IMR-90 (cell line): ENCODE measurements at places on chromosomes 16 and 17.

- no peak for DNase-seq
These were observed 579 bp upstream of the CYBA start for GRCh38 chr16:88651276-88651988.

- DNase-seq = no peak
These were observed 1114.2 kb upstream of the GOT2 start for GRCh38 chr16:59848296-59848695.

- peak; percentile 39 for DNase-seq
These were observed 17.3 kb downstream of the CARD14 start for GRCh38 chr17:80187090-80187489.

DNA sequence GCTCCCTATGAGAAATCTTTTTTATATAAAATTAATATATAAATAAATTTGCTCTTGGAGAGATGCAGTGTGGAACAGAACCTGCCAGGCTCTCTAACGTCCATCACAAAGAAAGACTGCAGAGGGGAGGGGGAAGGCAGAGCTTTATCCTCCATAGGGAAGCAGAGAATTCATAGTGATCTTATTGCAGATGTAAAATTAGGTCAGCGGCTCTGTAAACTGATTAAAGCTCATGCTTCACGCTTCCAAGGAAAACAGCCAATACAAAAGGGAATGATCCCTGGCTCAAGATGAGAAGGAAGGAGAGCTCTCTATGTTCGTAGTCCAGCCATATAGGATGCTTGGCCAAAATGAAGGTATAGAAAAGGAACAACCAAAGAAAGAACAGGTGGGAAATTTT, 532.3 kb upstream of the PSMD7 start:
- no peak for DNase-seq

- no peak for DNase-seq
These were observed 9.3 kb downstream of the FBXO31 start for GRCh38 chr16:87374313-87374712.

GRCh38 chr16:57757883-57758282, 22.3 kb downstream of the KATNB1 start:
- DNase-seq = no peak

DNA sequence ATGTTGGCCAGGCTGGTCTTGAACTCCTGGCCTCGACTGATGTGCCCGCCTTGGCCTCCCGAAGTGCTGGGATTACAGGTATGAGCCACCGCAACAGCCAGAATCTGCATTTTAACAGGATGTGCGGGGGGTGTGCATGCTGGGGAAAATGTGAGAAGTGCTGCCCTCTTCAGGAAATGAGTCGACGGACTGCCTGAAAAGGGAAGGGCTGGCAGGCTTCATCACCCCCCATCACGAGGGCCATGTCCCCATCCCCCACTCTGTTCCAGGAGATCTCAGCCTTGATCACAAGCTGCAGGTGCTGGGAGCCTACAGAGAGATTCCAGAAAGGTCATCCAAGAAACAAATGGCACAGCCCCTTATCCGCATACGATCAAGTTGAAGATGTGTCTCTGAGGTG, 195.3 kb upstream of the RPL38 start:
- DNase-seq = no peak

- DNase-seq = no peak
These were observed 20.2 kb downstream of the FBXO39 start for GRCh38 chr17:6796017-6796886.

- no peak for DNase-seq
These were observed 325.8 kb upstream of the CCL2 start for GRCh38 chr17:33929181-33929724.

- DNase-seq = no peak
These were observed 9.5 kb downstream of the AIPL1 start for GRCh38 chr17:6425407-6425806.

- DNase-seq = no peak
These were observed 473.2 kb upstream of the SALL1 start for GRCh38 chr16:51624080-51624775.

DNA sequence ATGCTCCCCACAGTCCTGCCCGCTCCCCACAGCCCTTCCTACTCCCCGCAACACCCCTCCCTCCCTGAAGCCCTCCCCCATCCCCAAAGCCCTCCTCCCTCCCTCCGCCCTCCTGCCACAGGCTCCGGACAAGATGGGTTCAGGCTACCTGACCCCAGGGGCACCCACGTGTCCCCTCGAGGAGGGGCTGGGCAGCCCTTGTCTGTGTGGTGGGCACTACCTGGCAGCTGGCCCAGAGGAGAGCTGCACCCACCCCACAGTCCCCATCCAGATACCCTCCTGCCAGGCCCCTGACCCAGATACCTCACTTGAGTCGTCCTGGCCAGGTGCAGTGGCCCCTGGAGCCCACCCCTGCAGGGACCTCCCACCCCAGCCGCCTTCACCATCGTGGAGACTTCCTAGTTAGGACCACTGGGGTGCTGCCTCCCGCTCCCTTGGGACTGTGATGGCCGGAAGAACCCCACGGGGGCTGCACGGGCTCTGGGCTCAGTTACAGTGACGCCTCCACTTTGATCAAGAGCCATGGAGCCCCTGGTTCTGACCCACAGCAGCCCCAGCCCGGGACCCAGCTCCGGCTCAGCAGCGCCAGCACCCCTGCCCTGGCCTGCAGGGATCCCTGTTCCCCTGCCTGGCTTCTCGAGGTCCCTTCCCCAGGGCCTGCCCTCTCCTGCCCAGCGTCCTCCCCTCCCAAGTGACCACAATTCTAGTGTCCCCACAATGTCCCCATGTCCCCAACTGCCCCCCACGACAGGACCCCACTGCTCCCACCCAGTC, 806 bp downstream of the PERCC1 start:
- DNase-seq = no peak

GRCh38 chr17:5557990-5558389, 26.3 kb downstream of the NLRP1 start:
- no peak for DNase-seq

GRCh38 chr17:33939959-33940358, 315.1 kb upstream of the CCL2 start:
- no peak for DNase-seq

- DNase-seq = no peak
These were observed 42.1 kb downstream of the ABHD15 start for GRCh38 chr17:29524692-29525091.

- peak; percentile 34 for DNase-seq
These were observed 19.8 kb upstream of the CMIP start for GRCh38 chr16:81424771-81425170.

DNA sequence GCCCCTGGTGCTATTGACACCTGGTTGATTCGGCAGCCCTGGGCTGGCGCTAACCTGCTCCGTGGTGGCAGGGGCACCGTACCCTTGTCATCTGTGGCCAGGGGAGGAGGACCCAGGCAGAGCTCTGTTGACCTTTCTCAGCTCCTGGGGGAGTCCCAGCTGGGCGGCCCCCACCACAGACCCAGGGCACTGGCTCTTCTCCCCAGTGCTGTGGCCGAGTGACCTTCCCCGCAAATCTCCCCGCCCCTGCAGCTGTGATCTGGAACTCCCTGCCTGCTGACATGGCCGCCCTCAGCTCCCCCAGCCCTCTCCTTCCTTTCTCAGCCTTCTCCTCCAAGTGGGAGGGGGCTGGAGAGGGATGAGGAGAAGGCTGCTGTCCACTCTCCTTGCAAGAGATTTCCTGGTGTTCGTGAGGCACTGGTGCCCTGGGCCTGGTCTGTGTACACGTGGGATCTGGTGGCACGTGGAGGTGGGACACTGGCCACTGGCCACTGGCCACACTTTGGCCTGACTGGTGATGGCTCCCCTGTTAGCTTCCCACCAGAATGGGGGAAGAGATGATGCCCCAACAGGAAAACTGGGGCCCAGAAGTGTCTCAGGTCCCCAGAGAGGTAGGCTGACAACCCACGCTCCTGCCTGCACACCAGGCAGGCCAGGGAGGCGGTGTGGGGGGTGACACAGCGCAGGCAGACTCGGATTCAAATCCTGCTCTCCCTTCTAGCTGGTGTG, 8.2 kb downstream of the FMNL1 start:
- no peak for DNase-seq

GRCh38 chr17:50944054-50944901, 78.1 kb upstream of the TOB1 start:
- peak; percentile 19 for DNase-seq

- no peak for DNase-seq
These were observed at the start of gene TMC6 for GRCh38 chr17:78128551-78129350. TSS of gene TMC6 (minus strand) at chr17:78128755. CDS start at chr17:78126832, 1,923 bp downstream.

GRCh38 chr17:34822007-34822739, 139.1 kb downstream of the CCT6B start:
- DNase-seq = no peak

DNA sequence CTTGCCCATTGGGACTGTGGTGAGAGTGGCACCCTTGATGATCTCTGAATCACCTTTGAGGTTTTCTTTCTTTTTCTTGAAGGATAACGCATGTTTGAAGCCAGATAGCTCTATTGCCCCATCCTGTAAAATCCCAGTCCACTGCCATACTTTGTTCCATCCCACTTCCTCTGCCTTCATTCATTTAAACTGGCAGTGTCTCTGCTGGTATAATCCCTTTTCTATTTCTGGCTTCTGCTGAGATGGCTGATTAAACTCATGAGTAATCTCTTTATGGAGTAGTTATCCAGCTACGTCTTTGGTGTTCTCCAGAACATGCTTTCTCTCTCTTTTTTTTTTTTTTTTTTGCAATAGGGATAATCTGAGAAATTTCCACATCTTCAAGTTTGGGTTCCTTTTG, 656.5 kb upstream of the SALL1 start:
- no peak for DNase-seq

- no peak for DNase-seq
These were observed 152.7 kb upstream of the NOL11 start for GRCh38 chr17:67565068-67565467.

DNA sequence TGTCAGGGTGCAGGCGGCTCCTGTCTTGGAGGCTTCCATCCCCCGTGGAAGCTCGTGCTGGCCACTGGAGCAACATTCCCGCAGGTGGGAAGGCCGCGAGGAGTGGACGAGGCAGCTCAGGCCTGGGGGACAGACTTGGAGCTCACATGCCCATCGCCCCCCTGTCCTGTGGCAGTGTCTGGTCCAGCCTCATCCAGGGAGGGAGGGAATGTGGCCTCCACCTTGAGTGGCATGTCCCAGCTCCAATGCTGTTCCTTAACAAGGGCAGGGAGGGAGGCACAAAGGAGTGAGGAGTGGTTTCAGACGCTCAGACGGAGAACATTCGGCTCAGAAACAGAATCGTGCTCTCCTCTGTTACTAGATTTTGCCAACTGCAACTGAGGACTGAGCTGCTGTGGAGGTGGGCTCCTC, 159.4 kb upstream of the CHMP6 start:
- peak; percentile 88 for DNase-seq

DNA sequence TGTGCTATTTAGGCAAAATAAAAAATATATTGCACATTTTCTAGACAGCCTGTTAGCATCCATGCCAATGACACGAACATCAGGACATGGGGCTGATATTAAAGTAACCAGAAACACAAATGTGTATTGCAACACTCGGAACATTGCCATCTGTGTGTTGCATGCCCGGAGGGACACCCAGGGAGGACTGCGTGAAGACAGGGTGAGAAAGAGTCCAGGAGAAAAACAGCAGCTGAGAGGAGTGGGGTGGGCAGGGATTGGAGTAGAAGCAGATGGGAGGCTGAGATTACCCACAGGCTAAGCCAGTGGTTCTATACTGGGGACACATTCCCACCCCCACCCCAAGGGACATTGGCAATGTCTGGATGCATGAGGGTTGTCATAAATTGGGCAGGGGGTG, 114.8 kb downstream of the GRIN2A start:
- no peak for DNase-seq

DNA sequence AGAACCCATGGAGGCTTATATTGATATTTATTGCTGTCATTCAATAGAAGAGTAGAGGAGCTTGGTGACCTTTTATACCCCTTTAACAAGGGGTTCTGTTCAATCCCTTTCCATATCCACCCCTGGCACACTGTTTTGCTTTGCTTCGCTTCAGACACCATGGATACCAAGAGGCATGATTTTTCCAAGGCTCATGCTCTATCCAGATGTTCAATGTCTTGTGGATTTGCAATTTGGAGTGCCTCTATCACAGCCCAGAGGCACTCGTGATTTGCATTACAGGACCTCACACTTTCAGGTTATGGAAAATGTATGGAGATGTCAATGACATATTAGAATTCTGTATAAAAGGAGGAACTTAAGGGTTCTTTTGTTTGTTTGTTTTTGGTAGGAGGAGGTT, 21.5 kb downstream of the CFAP20 start:
- DNase-seq = no peak

GRCh38 chr16:73846356-73846755, 450.3 kb upstream of the PSMD7 start:
- DNase-seq = no peak

GRCh38 chr17:47253541-47254402, at the start of gene ITGB3:
TSS of gene ITGB3 (plus strand) at chr17:47253827. CDS start at chr17:47253862, 35 bp downstream.
- DNase-seq = peak; percentile 67

DNA sequence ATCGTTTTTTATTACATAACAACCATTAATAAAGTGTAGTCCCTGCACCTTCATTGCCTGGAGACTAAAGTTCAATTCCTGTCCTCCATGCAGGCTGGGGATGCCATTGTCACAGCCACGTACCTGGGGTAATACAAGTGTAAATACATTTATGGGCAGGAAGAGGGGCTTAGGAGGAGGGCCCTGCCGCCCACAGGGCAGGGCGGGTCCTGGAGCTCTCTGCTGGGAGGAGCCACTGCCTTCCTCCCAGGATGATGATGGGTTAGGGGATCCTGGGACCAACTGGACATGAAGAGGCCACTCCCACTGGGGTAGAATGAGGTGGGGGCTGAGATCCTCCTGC, 44.1 kb upstream of the SLC38A10 start:
- no peak for DNase-seq

DNA sequence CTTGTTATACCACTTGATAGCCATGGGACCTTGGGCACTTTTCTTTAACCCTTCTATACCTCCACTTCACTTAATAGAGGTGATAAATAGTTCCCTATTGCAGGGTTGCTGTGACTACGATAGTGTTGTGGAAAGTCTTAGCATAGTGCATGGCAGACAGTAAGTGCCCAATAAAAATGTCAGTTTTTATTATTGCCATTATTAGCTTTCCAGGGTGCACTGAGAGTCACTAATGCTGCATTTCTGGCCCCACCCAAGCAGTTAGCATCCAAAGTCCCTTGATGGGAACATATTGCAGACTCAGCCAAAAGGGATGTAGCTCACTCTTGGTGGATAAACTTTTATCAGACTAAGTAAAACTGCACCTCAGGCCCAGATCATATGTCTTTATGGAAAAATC, 41.5 kb upstream of the TEKT3 start:
- no peak for DNase-seq

DNA sequence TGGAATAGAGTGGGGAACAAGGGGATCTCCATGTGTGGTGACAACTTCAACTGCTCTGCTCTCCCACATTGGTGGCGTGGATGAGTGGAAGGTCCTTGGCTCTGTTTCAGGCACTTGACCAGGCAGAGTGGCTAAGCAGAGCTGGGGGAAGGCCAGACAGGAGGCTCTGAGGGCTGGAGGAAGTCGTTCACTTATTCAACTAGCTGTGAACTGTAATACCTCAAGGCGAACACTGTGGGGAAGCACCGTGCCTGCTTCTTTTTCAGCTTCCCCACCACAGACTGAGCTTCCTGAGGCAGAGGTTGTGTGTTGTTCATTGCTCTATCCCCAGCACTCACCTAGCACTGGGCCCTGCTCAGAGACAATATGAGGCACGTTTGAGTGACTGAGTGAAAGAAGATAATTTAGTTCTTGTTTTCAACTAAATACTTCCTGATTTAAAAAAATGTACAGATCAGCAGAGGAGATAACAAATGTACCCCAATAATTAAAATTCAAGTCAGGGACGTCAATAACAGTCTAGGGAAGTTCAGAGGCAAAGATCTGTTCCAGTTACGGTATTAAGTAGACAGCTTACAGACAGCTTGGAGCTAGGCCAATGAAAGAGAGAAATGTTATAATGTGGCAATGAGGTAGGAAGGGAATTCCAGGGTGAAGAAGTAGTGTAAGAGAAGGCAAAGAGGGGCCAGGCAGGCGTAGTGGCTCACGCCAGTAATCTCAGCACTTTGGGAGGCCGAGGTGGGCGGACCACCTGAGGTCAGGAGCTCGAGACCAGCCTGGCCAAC, 34.7 kb downstream of the MYO18A start:
- DNase-seq = peak; percentile 84
